Naive thymus-derived CD8-positive, alpha-beta T cell (primary cell): ENCODE measurements at places on chromosomes 3 and 15. TPM values are rescaled to one million over a fixed set of nuclear protein-coding genes. Genes with fewer than 3 reads are reported as not detected.

GRCh38 chr15:92724144-92724543, 68.6 kb upstream of the FAM174B start:
- DNase-seq, result peak; percentile 44

- DNase-seq, result no peak
These were observed 429 bp downstream of the PARP9 start for GRCh38 chr3:122563717-122564025.

ADPRH gene
- total RNA-seq, result 2.6 TPM

MME gene
- 1.3 TPM for total RNA-seq

IL16 gene
- total RNA-seq, result 415 TPM

CCDC33 gene
- not detected for total RNA-seq

SLC26A6 gene
- 30.6 TPM for total RNA-seq

DNA sequence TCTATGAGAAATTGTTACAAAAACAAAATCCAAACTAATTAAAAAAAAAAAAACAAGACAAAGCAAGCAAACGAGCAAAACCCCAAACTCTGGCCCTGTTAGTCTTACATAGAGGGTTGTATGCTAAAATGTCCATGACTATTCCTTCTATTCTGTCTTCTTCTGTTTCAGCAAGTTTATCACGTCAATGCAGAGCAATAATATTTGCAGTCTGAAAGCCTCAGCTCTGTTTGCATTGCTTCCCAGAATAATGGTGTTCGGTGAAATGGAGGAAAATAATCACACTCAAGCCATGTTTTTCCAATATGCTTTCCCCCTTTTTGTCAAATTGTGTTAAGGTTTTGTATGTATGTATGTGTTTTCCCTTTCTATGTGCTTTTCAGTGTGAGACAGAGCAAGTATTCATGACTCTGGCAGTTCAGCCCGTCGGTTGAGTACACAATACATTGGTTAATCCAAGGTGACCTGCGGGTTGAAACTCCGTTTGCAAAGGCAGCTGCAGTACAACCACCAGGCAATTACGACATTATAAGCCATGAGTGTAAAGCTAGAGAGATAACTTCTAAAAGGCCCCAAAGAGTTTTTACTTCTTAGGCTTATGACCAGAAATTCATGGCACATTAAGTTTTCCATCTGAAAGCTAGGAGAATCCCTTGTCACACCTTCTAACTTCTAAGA, 34.9 kb upstream of the MAGI1 start:
- no peak for DNase-seq

RETNLB gene
- total RNA-seq, result not detected

- no peak for DNase-seq
These were observed 42.2 kb upstream of the ZBTB38 start for GRCh38 chr3:141326123-141326522.

TLR9 gene
- total RNA-seq, result 2.4 TPM

TMEM87A gene
- total RNA-seq, result 63.7 TPM

GRCh38 chr15:88231909-88232644, 24.5 kb downstream of the NTRK3 start:
- DNase-seq, result no peak

- DNase-seq, result no peak
These were observed 118.5 kb upstream of the SLC25A36 start for GRCh38 chr3:140823106-140823505.

- DNase-seq, result no peak
These were observed 656.8 kb upstream of the SGO1 start for GRCh38 chr3:20842594-20843436.

GRCh38 chr3:152471814-152472671, 203.3 kb downstream of the MBNL1 start:
- peak; percentile 79 for DNase-seq

GRCh38 chr3:159185443-159186050, 383.7 kb downstream of the MFSD1 start:
- no peak for DNase-seq

GRCh38 chr3:171307046-171307585, 153.1 kb downstream of the TNIK start:
- DNase-seq, result no peak

DNA sequence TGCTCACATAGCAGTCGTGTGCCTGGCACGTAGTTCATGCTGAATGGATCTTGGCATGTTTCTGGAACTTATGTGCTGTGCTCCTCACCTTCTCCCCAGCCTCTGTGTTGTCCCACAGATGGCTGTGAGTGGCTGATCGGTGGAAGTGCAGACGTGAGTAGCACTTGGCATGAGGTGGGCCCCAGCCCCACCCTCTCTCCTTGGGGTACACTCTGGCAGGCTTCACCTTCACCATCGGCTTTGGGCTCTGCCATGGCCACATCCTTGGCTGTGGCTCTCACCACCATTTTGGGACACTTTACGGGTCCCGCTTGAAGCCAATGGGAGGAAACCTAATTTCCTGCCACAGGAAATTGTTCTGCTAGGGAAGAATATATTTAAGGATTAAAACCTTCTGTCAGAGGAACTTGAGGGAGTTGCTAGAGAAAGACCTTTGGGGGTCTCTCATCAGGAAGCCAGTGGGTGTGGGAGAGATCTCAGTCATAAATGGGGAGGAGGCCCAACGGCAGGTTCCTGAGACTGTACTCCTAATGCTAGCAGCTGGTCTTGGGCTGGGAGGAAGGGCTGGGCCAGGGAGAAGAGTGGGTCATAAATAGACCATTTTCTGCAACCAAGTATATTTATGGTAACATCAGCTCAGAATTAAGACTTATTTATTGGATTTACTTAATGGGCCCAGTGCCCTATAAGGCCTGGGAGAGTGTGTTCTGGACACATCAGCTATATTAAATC, 92.3 kb downstream of the SMAD3 start:
- no peak for DNase-seq

DNA sequence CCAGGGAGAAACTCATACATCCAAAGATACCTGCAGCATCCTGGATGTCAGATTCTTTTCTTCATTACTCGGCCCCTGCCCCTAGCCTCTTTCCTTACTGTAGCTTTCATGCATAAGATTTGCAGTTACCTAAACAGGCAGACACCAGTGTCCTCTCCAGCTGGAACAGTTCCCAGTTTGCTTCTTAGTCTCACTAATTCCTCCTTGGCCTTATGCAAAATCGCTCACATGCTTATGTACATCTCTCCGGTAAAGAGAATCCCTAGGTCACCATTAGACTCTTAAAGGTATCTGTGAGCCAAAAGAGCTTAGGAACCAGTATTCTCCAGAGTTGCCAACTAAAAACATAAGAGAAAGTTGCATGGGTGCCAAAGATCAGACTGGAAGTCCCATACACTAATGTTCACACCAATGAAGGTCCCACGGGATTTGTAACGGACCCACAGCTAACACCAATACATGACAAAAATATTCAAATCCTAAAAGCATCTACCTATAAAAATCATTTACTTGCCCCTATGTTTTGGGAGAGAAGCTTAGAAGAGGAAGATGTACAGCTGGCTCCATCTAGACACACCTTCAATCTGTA, 66.6 kb downstream of the CBLB start:
- DNase-seq, result no peak

DNA sequence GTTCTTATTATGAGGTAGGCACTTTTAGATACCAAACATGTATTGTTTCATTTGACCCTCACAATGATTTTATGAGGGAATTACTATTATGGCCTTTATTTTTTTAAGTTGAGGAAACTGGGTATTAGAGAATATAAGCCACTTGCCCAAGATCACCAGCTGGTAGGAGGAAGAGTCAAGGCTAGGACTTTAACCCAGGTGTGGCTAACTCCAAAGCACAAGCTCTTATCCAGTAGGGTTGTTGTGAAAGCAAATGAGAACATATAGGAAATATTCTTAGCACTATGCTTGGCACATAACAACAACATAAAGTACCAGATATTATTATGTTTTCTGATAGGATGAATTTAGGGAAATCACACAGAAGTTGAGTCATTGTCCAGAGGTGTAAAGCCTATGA, 7.9 kb downstream of the BTLA start:
- DNase-seq, result no peak

OR5H6 gene
- total RNA-seq, result not detected

- no peak for DNase-seq
These were observed 122.7 kb downstream of the DGKG start for GRCh38 chr3:186239321-186239720.

DNA sequence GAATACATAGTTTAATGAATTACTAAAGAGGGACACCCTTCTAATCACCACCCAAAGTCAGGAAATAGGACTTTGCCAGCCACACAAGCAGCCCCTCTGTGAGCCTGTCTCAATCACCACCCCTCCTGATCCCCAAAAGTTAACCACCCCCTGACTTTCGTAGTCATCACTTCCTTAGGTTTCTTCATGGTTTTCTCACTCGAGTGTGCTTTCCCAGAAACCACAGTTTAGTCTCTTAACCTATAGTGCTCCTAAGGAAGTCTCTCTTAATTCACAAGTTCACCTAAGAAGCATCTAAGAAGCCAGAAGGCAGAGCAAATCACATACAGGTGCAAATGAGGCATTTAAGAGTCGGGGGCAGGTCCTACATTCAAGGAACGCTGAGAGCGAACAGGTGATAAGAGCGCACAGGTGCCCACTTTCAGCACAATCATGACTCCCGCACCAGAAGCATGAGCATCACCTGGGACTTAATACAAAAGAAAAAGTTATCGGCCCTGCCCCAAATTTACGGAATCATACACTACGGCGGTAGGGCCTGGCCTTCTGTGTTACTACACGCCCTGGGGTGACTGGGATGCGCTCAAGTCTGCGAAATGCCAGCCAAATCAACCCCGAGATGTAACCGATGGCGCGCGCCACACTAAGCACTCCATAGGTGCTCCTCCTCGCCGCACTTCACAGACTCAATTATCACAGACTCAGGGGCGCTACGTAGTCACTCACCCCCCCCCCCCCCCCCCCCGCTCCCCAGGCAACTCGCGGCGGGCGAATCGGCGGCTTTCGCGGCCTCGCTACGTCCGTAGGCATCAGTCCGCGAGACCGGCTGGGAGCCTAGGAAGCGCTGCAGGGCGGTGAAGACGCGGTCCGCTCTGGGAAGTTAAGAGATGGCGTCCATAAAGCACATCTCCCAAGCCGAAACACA, 815 bp downstream of the ULK4 start:
- DNase-seq, result peak; percentile 60

- DNase-seq, result no peak
These were observed 50.3 kb downstream of the BTLA start for GRCh38 chr3:112448939-112449338.

DNA sequence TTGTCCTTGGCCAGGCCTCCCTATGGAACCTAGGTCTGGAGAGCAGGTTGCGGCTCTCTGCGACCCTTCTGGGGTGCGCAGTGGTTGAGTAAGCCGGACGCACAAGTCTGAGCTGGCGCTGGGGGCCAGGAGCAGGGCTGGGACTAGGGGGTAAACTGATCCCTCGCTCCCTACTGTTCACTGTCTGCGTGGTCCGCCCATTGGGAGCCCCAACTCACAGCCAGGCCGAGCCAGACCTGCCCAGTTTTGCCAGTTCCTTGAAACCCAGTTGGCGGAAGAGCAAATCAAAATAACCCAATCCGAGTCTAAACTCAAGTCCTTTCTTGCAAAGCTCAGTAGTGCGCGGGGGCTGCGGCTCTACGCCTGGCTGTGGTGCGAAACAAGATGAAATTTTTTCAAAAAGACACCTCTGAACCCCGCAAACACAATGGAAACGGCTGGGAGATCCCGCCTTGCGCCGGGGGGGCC, 17.5 kb downstream of the RGMA start:
- DNase-seq, result no peak

LDHAL6B gene
- not detected for total RNA-seq

- DNase-seq, result no peak
These were observed 14.5 kb downstream of the BMF start for GRCh38 chr15:40094156-40094555.

DNA sequence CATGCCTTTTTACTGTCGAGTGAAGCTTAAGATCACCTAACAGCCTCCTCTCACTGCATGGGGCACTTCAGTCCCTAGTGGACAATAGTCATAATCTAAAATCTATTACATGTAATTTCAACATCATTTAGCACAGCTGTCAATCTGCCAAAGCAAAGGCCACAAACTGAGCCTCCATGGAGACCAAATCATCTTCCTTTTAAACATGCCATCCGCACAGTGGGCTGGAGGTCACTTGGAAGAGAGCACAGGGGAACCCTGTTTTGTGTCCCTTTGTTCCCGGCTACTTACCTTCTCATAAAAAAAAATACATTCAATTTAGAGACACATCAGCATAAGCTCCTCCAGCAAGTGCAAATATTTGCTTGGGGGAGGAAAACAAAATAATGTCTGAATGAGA, 167.3 kb downstream of the SQOR start:
- DNase-seq, result no peak

GRCh38 chr3:168061332-168061996, 34.3 kb downstream of the GOLIM4 start:
- DNase-seq, result no peak

VGLL3 gene
- total RNA-seq, result not detected

- DNase-seq, result no peak
These were observed 43.1 kb downstream of the XXYLT1 start for GRCh38 chr3:195227871-195228270.

MAPKBP1 gene
- 39.8 TPM for total RNA-seq

GOLGA8M gene
- 8.3 TPM for total RNA-seq
